ENCODE measurements at places on chromosomes 16 and 17.

- DNase-seq, result no peak
Measured at GRCh38 chr16:62272035-62272434, 235.8 kb upstream of the CDH8 start.

GRCh38 chr17:56913353-56913866 is 439 bp downstream of the TRIM25 start:
- DNase-seq, result peak; percentile 85

GRCh38 chr16:3952737-3953131 is 72.2 kb upstream of the CREBBP start:
- DNase-seq, result peak; percentile 54

- peak; percentile 91 for DNase-seq
Measured at GRCh38 chr17:59565171-59565958, at the start of gene DHX40. Gene DHX40 (plus strand): TSS chr17:59565610. CDS start chr17:59565672, 62 bp downstream.

- no peak for DNase-seq
Measured at GRCh38 chr16:57607676-57608461, 20.6 kb upstream of the ADGRG1 start.

Measured in posterior cingulate gyrus (tissue), 11 donors.